ENCODE measurements at places on chromosomes 2 and 18. TPM values are rescaled to one million over a fixed set of nuclear protein-coding genes. Genes with fewer than 3 reads are reported as not detected.
A peak's percentile ranks its signal among the peaks of the same experiment; 100 is the strongest.

DNA sequence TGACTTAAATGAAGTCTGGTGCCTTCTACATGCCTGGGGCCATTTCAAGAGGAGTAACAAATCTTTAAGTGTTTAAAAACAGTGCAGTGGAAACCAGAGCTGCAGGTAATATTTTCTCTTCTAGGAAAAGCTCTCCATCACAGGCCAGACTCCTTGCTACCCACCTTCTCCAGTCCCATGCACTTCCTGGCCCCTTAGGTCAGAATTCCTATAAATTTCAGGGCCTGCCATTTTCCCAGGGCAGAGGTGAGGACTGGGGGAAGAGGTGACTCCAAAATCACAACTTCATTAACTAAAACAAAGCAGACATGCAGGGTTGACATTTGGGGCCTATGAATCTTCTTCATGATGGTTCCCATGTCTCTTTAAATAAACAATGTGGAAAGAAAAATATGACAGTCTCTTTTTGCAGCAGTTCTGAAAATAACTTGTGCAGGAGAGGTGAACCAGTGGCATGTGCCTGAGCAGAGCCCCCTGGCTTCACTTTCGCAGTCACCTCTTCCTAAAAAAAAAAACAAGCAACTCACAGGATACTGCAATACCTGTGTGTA lies 63.7 kb upstream of the TANC1 start:
- H3K4me1 ChIP-seq = no peaks in the 10 kb centered on the region
- H3K4me3 ChIP-seq = no peak overlapping the region
- H3K27me3 ChIP-seq = no peaks in the 10 kb centered on the region
- H3K36me3 ChIP-seq = no peaks in the 10 kb centered on the region
- DNase-seq = no peak
- H3K27ac ChIP-seq = no peak overlapping the region

DNA sequence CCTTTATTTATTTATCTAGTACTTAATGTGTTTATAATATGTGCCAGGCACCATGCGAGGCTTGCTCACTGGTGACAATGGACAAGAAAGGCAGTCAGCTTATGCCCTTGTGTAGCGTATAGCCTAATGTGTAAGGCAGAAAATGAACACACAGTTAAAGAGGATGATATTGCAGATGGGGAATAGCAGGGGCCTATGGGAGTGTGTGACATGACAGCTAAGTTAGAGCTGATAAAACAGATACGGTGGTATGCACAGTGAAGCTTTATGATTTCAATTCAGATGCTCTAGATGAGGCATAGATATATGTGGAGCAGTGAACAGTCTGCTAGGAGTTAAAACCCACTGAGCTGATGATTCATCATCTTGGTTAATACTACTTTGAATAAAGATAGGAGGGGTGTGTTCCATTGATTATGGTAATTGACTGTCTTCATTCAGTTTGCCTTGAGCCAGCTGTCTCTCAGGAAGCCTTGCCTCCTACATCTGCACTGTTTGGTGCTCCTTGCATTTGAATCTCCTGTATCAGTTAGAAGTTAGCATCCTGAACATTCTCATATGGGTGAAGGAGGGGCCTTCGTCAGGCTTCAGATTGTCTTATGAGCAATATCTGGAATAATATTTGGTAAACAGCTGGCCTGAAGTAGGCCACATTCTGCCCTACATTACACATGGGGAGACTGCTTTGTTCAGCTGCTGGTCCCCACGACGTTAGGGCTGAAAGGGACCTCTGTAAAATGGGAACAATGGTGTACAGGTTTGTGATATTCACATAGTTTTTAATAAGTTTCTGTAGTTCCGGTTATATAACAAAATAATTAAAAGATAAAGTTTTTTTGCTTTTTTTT lies 13.2 kb downstream of the MAP4K4 start:
- DNase-seq = peak; percentile 80
- H3K36me3 ChIP-seq = no peaks in the 10 kb centered on the region
- peaks cover 50% of the 10 kb centered on the region for H3K4me1 ChIP-seq
- H3K27ac ChIP-seq = peak overlapping the region; percentile 16
- no peaks in the 10 kb centered on the region for H3K27me3 ChIP-seq
- H3K4me3 ChIP-seq = no peak overlapping the region

DNA sequence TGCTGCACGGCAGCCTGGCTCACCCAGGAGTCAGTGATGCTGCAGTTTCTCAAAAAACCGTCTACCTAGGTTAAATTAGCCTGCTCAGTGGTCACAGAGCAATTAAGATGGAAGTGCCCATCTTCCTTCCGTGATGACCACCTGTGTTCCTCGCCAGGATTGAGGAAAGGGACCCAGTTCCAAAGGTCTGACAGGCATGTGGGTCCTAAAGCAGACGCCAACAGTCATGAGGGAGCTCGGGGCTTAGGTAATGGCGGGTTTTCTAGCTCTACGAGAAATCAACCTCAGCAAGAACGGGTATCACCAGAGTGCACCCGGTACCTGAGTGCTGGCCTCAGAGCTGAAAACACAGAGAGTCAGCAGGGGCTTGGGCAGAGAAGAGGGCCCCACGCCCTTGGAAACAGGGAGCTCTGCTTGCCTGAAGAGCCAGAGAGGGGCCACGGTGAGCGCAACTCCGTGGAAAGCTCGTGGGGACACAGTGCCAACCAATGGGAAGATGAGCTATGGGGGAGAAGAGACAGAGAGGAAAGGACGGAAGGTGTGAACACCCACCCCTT lies 34.3 kb upstream of the DNMT3A start:
- H3K27me3 ChIP-seq = no peaks in the 10 kb centered on the region
- H3K36me3 ChIP-seq = no peaks in the 10 kb centered on the region
- peak overlapping the region; percentile 14 for H3K4me3 ChIP-seq
- H3K27ac ChIP-seq = no peak overlapping the region
- DNase-seq = no peak

GRCh38 chr2:116935097-116935814 lies 879.2 kb upstream of the DDX18 start:
- no peak for DNase-seq
- H3K36me3 ChIP-seq = no peaks in the 10 kb centered on the region
- H3K4me1 ChIP-seq = no peaks in the 10 kb centered on the region
- H3K4me3 ChIP-seq = no peak overlapping the region
- H3K27me3 ChIP-seq = no peaks in the 10 kb centered on the region

SLC23A3 gene
- 2.2 TPM for total RNA-seq

- H3K4me3 ChIP-seq = no peak overlapping the region
- H3K36me3 ChIP-seq = no peaks in the 10 kb centered on the region
- H3K27me3 ChIP-seq = peaks cover 24% of the 10 kb centered on the region
- no peaks in the 10 kb centered on the region for H3K4me1 ChIP-seq
- no peak overlapping the region for H3K27ac ChIP-seq
Observed at GRCh38 chr18:2169656-2170055, 401.6 kb downstream of the METTL4 start.

WDR43 gene
- total RNA-seq = 145 TPM

MPHOSPH10 gene
- 66.3 TPM for total RNA-seq

DLX2 gene
- total RNA-seq = 18.3 TPM

- H3K4me1 ChIP-seq = no peaks in the 10 kb centered on the region
- H3K27me3 ChIP-seq = no peaks in the 10 kb centered on the region
- no peak for DNase-seq
- H3K36me3 ChIP-seq = no peaks in the 10 kb centered on the region
- no peak overlapping the region for H3K4me3 ChIP-seq
Observed at GRCh38 chr2:188220535-188220934, 71.1 kb upstream of the GULP1 start.

CERKL gene
- 0.72 TPM for total RNA-seq

TMEM247 gene
- not detected for total RNA-seq

SLC19A3 gene
- 4.2 TPM for total RNA-seq

SPATA3 gene
- total RNA-seq = not detected

DNA sequence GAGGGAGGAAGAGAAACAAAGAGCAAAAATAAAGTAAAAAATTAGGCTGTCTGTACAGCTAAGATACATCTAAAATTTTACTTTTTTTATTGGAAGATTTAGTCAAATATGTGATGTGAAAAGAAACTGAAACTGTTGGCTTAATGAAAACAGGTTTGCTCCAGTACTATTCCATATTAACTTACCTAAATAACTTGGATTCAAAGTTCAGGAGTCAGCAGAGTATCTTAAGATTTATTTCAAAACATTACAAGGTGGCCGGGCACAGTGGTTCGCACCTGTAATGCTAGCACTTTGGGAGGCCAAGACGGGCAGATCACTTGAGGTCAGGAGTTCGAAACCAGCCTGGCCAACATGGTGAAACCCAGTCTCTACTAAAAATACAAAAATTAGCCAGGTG lies 197.9 kb downstream of the PDE11A start:
- DNase-seq = no peak
- no peak overlapping the region for H3K4me3 ChIP-seq
- no peaks in the 10 kb centered on the region for H3K36me3 ChIP-seq

ACADL gene
- total RNA-seq = 0.15 TPM

- peak overlapping the region; percentile 15 for H3K4me3 ChIP-seq
- no peaks in the 10 kb centered on the region for H3K4me1 ChIP-seq
- H3K27ac ChIP-seq = no peak overlapping the region
- no peaks in the 10 kb centered on the region for H3K27me3 ChIP-seq
- DNase-seq = no peak
- no peaks in the 10 kb centered on the region for H3K36me3 ChIP-seq
Observed at GRCh38 chr18:5309888-5310470, 14.5 kb upstream of the ZBTB14 start.

DNA sequence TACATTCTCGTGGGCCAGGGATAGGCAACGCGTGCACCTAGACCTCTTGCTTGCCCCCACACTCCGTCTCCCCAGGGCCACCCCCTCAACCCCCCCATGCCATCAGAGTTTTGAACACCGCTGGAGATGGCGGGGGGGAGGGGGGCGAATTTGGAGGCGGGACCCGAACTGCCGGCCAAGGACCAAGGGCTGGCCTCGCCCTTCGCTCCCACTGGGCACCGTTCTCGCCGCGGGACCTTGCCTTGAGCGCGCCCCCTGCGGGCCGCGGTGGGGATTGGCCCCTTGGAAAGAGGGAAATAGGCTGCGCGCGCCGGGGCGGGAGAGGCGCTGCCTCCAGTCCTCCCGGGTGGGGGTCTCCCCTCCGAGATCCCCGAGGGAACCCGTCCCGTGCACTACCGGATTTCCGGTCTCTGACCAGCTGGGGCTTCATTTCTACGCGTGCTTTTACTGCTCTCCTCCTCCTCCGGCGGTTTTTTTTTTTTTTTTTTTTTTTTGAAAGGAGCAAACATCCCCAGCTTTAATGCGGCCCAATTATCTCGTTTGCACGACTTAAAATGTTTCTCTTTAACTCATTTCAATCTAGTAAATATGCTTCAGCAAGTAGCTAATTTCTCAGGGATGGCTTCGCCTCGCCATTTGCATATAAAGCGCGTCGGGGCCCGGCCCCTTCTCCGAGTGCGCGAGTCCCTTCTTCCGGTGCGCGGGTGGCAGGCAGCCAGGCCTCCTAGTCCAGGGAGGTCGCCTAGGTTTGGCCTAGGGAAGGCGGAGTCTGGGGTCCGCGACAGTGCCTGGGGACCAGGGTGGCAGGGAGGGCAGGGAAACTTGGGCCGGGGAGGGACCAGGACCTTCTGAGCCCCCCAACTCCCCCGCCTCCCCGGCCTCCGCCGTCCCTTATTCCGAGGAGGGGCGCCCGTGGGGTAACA lies 10.0 kb upstream of the GBX2 start:
- peak overlapping the region; percentile 39 for H3K4me3 ChIP-seq
- H3K27ac ChIP-seq = no peak overlapping the region
- peak; percentile 87 for DNase-seq
- H3K4me1 ChIP-seq = peaks cover 24% of the 10 kb centered on the region
- no peaks in the 10 kb centered on the region for H3K36me3 ChIP-seq

RTP5 gene
- total RNA-seq = not detected

- H3K4me3 ChIP-seq = no peak overlapping the region
- no peak overlapping the region for H3K27ac ChIP-seq
- no peaks in the 10 kb centered on the region for H3K27me3 ChIP-seq
- DNase-seq = no peak
- H3K4me1 ChIP-seq = peaks cover 4% of the 10 kb centered on the region
Observed at GRCh38 chr2:237870126-237870525, 10.7 kb downstream of the RAMP1 start.

DNA sequence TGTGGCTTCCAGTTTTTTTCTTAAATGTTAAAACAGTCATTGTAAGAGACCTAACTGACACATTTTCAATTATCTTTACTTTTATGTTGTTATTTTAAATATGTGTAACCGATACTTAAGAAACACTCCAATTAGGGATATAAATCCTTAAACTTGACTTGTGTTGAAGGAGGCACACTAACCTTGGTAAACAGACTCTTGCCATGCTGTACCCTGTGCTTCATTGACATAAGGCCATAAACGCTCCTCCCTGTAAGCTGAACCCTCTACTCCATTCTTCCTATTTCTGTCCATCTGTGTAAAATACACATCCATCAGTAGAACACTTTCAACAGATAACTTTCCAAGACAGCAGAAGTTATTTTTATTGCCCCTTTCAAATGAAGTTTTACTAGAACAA lies 780.5 kb upstream of the FAM98A start:
- no peaks in the 10 kb centered on the region for H3K4me1 ChIP-seq
- no peaks in the 10 kb centered on the region for H3K36me3 ChIP-seq
- no peak for DNase-seq
- no peak overlapping the region for H3K4me3 ChIP-seq
- H3K27ac ChIP-seq = no peak overlapping the region

- H3K27me3 ChIP-seq = no peaks in the 10 kb centered on the region
- H3K4me1 ChIP-seq = no peaks in the 10 kb centered on the region
- peaks cover 32% of the 10 kb centered on the region for H3K36me3 ChIP-seq
- no peak for DNase-seq
- no peak overlapping the region for H3K4me3 ChIP-seq
Observed at GRCh38 chr2:61257446-61257845, 95.5 kb downstream of the C2orf74 start.

SAG gene
- 1.3 TPM for total RNA-seq

DNA sequence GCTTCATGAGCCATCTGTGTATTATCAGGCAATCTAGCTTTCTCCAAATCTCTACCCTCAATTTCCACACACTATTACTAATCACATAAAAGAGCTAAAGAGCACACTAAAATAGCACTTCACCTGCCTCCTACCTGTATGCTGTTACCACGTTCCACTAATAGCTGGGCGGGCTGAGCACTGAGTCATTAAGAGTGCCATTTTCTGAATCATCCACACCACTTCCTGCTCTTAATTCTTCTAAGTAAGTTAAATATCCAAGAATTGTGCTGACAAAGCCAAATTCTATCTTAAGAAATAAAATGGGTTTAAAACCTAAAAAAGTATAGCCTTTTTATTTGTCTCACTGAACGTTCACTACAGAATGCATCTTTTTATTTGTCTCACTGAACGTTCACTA lies 35.7 kb downstream of the NOL10 start:
- peak; percentile 13 for DNase-seq
- no peak overlapping the region for H3K27ac ChIP-seq
- H3K4me3 ChIP-seq = no peak overlapping the region
- H3K27me3 ChIP-seq = no peaks in the 10 kb centered on the region
- H3K4me1 ChIP-seq = no peaks in the 10 kb centered on the region
- H3K36me3 ChIP-seq = peaks cover 32% of the 10 kb centered on the region

- DNase-seq = no peak
- H3K4me3 ChIP-seq = no peak overlapping the region
- H3K36me3 ChIP-seq = no peaks in the 10 kb centered on the region
- H3K27me3 ChIP-seq = peaks cover under 1% of the 10 kb centered on the region
Observed at GRCh38 chr2:163580757-163581156, 155.1 kb downstream of the FIGN start.

MC4R gene
- total RNA-seq = not detected

Measured in A673 (cell line).